Central memory CD4-positive, alpha-beta T cell (primary cell): ENCODE measurements at places on chromosomes 5 and 9.

GRCh38 chr5:114467729-114468128, 105.9 kb downstream of the KCNN2 start:
- no peak for DNase-seq

GRCh38 chr5:164844348-164844747, 1338.9 kb downstream of the MAT2B start:
- DNase-seq, result no peak

DNA sequence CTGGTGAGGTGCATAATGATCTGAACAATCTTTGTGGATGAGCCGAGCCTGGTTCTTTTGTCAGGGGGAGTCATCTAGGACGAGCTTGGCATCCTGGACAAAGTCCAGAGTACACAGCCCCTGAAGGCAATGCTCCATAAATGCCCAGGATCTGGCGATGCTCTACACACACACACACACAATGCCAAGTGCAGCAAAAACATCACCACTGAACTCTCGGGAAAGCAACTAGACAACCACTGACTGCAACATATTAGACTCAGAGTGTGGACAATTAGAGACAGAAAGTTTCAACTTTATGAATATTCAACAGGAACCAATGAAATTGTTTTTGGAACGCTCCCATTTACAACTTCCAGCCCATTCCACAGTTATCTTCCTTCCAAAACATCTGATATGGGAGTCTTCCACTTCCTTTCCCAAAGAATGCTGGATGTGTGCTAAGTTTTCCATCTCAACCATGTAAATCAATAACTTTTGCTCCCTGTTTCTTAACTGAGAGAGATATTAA, 227.6 kb upstream of the ANKRD55 start:
- DNase-seq, result no peak

DNA sequence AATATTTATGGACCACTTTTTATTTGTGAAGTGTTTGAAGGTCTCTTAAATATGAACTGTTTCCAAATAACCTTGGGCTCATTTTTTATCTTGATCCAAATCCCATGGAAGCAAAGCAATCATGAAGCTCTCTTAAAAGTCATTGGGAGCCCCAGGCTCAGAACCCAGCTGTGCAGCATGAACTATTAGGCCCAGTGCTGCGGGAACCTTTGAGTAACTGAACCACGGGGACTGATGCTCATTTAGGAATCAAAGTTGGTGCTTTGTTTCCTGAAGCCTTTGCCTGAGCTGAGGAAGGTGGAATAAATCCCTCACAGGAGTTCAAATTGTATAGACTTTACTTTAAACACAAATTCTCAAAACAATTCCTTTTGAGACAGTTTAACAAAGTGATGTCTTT, 27.8 kb downstream of the MAT2B start:
- DNase-seq, result no peak

DNA sequence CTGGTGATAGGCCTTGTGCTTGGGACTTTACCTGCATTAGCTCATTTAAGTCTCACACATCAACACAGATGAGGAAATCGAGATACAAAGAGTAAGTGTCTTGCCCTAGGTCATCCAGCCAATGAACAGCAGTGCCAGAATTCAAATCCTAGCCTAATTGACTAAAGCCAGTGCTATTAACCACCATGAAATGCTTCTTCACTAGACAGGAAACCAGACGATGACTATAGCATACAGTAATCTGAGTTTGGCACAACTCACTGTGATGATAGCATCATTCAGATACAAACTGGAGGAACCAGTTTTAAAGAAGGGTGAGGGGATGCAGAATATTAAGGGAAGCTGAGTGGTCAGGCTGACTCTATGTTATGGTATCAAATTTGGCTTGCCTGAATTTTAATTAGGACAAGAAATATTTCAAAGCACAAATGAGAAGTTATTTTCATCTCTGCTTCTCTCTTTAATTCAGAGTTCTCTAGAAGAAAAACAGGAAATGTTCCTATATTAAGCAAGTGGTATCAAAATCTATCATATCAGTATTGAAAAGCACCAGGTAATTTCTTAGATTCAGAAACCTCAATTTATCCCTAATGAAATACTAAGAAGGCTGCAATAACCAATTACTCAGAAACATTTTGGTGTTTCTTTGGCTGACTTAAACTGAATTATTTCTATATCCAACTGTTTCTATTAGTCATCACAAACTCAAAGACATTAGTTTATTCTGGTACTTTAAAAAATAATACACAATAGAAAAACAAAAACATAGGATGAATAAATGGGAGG, 147.0 kb upstream of the RASA1 start:
- DNase-seq, result peak; percentile 11

- DNase-seq, result no peak
Observed at GRCh38 chr5:83750749-83751148, 30.1 kb upstream of the HAPLN1 start.

GRCh38 chr5:51484326-51484725, 101.1 kb downstream of the ISL1 start:
- DNase-seq, result no peak

DNA sequence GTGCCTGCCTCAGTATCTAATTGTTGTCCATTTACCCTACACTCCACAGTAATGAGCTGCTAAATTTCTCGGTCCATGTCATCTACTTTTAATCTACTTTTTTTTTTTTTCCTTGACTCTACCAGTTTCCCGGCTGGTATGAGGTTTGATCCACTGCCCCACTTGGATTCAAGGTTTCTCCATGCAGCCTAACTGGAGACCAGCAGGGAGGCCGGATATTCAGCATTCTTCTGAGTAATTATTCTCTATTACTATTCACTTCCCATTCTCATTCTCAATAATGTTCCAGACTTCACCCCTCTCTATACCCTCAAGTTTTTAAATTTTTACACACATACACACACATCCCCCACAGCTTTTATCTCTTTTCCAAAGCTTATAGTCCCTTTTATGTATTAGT, 51.0 kb upstream of the SUSD1 start:
- no peak for DNase-seq

- no peak for DNase-seq
Observed at GRCh38 chr5:31471916-31472315, 60.0 kb downstream of the DROSHA start.

- DNase-seq, result no peak
Observed at GRCh38 chr5:58794875-58795274, 212.0 kb downstream of the RAB3C start.

GRCh38 chr5:33257807-33258429, 182.8 kb upstream of the TARS1 start:
- no peak for DNase-seq

- no peak for DNase-seq
Observed at GRCh38 chr9:122827761-122828093, 661 bp downstream of the PDCL start.

DNA sequence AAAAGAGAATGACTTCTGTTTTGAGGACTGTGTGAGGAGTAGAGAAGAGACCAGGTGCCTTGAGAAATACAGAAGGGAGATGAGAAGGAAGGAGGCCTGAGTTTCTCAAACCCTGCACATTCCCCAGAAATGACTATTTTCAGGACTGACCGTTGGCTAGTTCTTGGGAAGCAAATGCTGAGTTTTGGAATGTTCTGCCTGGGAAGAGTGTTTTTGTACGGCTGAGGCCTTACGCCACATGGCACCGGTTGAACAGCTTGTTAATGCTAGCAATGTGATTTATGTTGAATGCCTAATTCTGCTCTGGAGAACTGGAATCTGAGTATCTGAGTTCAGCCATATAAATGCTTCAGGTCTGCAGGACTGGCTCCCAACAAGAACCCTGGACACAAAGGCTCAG, 152.7 kb upstream of the ADAMTS16 start:
- no peak for DNase-seq

GRCh38 chr9:19298436-19299000, 68.0 kb downstream of the DENND4C start:
- DNase-seq, result no peak

GRCh38 chr5:80069918-80070318, 34.8 kb downstream of the THBS4 start:
- DNase-seq, result no peak

GRCh38 chr9:4366591-4367330, 66.9 kb upstream of the GLIS3 start:
- no peak for DNase-seq

DNA sequence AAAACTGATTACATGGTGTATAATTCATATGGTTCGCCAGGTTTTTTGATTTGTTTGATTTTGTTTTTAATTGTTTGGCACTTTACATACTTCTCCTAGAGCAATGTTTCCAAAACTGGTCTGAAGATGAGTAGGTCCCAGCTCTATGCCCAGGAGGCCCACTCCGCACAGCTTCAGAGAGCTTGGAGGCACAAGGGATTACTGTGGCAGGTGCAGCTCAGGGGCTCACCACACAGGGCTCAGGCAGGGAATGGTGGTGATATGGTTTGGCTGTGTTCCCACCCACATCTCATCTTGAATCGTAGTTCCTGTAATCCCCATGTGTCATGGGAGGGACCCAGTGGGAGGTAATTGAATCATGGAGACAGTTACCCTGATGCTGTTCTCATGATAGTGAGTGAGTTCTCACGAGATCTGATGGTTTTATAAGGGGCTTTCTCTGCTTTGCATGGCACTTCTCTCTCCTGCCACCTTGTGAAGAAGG, 296.6 kb downstream of the MED10 start:
- DNase-seq, result no peak

- DNase-seq, result no peak
Observed at GRCh38 chr9:3947588-3947845, 352.4 kb downstream of the GLIS3 start.

- no peak for DNase-seq
Observed at GRCh38 chr9:16532272-16532671, 338.2 kb downstream of the BNC2 start.

GRCh38 chr9:130590305-130590704, 10.9 kb downstream of the FUBP3 start:
- no peak for DNase-seq

DNA sequence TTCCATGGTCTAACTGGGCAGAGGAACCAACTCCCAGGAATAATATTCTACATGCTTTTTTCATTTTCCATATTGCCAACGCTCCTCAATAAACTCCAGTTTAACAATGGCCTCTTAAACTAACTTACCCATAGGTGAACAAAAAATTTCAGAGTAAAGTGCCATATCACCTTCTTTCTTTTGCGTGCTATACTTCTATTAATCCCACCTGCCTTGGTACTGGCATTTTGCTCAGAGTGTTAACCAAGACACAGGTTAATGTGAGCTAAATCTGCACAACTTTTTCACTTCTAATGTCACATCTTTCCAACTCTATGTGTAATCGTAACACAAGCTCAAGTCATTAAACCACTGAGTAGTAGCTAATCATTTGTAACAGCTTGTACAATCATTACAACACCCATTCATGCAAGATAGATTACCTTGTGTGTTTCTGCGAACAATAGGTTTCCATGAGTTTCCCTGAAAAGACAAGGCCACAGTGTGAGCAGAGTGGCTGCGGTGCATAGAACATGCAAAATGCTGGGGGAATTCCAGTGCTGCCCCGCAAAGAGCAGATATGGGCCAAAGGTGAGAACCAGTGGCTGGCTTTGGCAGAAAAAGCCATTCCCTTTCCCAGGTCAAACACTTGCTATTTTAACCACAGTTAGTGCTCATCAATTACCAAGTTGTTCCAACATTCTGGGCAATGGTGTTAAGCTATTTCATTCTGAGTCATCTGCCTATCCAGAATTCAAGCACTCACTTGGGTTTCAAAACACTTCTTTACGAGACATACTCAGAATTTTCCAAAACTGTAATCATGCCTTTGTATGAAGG, 42.8 kb downstream of the TIMD4 start:
- no peak for DNase-seq

- no peak for DNase-seq
Observed at GRCh38 chr5:154714266-154714986, 40.8 kb upstream of the LARP1 start.

DNA sequence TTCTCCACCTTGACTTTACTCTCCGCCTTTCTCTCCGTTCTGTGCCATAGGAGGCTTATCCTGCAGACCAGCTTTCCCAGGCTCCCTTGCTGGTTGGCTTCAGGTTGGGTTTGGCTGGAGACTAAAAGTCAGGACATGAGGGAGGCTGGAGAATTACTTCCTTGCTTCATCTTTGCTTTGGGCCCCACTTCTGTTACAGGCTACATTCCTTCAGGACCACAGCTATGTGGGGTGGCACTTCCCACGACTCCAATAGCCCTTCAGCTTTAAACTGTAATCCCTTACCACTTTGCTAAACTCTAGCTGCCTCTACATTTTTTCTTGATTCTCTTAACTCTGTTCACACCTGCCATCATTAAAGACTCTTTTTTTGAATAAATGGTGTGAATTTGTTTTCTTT, 186.7 kb upstream of the NR4A3 start:
- no peak for DNase-seq

GRCh38 chr9:87255431-87256155, 242.1 kb upstream of the DAPK1 start:
- DNase-seq, result no peak
